ENCODE measurements at places on chromosomes 2 and 18.
A peak's percentile ranks its signal among the peaks of the same experiment; 100 is the strongest.

DNA sequence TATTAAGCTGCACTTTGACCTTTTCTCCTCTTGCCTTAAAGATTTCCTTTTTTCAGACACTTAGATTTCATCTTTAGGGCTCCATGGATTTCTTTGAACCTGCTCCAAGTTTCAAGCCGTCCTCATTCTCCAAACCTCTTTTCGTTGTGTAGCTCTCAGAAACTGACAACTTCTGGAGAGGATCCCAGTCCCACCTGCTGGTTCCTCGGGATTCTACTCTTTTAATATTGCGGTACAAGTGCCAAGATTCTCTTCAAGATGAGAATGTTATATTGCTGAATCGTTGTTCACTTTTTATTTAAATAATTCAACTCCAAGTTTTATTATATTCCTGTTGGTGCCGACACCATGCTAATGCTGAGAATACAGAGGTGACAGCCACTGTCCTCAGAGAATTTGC lies 141.1 kb downstream of the CDH20 start:
- DNase-seq = no peak

DNA sequence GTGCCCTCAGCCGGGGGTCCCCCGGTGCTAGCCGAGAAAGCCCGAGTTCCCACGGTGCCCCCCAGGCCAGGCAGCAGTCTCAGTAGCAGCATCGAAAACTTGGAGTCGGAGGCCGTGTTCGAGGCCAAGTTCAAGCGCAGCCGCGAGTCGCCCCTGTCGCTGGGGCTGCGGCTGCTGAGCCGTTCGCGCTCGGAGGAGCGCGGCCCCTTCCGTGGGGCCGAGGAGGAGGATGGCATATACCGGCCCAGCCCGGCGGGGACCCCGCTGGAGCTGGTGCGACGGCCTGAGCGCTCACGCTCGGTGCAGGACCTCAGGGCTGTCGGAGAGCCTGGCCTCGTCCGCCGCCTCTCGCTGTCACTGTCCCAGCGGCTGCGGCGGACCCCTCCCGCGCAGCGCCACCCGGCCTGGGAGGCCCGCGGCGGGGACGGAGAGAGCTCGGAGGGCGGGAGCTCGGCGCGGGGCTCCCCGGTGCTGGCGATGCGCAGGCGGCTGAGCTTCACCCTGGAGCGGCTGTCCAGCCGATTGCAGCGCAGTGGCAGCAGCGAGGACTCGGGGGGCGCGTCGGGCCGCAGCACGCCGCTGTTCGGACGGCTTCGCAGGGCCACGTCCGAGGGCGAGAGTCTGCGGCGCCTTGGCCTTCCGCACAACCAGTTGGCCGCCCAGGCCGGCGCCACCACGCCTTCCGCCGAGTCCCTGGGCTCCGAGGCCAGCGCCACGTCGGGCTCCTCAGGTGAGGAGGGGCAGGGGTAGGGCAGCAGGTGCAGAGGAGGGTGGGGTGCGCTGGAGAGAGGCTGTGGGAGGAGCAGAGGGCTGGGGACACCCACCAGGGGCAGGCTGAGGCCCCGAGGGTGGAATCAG lies 14.1 kb upstream of the GMPPA start:
- no peak for DNase-seq

DNA sequence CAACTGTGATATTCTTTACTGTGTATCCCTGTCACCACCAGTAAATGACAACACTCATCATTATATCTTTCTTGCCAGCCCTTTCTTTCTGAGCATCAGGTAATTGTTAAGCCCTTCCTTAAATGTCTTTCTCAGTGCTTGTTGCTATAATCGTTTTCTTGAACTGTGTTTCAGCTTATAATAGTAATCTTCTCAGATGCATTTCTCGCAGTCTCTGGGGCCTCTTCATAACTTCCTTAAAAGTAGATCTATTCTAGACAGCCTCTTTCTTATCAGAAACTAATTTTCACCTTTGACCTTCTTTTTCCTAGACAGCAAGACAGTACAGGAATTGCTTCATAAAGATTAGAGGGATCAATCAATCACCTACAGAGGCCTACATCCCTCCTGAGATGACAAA lies 648.1 kb downstream of the CPS1 start:
- DNase-seq = no peak

- peak; percentile 36 for DNase-seq
Measured at GRCh38 chr2:70553334-70553583, 367 bp downstream of the TGFA start.

DNA sequence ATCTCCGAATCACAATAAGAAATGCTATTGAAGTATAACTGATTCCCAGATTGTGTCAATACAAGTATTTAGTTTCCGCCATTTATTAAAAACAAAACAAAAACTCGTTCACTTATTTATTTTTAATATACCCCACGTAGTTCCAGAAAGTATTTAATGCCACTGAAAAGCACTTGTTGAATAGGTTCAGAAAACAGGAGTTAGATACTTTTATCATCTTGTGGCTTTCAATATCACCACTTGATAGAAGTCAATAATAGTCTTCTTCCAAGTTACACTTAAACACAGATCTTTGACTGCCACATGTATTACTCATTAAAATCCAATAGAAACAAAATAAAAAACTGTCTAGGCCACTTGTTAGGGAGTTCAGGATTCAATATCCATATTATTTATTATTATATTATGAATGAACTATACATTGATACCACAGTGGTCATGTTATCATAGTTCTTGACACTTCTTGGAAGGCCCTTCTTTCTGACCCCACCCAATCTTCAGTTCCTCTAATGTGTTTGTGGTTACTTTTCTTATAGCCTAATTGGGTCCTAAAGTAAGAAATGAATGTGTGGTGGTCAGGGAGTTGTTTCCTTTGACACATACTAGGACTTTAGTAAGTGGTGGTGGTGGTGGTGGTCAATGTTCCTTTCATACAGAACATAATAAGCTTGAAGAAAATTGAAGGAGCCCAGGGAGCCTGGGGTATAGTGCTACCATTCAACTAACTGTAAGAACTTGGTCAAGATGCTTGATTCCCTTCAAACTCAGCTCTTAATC lies 221.3 kb upstream of the ITGA4 start:
- DNase-seq = no peak

- DNase-seq = peak; percentile 67
Measured at GRCh38 chr18:51621113-51621863, 423.8 kb upstream of the MEX3C start.

DNA sequence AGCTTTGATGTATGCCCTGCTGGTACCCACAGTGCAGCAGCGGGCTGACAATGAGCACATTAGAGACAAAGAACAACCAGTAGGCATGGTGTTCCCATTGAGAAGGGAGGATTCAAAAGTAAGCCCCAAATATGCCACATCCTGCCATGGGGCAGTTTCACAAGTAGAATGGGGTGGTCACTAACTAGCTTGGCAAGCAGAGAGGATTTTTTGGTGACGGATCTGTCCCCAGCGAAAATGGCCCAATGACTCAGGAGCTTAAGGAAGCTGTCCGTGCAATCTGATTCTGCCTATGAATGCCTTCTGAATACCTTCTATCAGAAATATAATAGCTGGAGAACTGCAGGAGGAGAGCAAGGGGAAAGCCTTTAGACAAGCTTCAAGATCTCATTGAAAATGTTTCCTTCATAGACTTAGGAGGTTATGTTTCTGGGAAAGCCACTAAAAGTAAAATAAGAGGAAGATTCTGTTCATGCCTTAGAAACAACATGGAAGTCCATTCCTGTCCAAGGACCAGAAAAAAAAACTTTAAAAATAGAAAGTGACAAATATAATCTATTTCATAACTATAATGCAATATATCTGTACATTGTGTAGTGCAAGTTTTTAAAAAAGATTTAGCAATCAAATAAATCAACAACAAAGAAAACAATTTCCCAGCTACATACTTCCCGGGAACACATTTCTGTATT lies 117.5 kb upstream of the SLC14A2 start:
- no peak for DNase-seq

- DNase-seq = no peak
Measured at GRCh38 chr2:60541056-60541651, 12.3 kb downstream of the BCL11A start.

DNA sequence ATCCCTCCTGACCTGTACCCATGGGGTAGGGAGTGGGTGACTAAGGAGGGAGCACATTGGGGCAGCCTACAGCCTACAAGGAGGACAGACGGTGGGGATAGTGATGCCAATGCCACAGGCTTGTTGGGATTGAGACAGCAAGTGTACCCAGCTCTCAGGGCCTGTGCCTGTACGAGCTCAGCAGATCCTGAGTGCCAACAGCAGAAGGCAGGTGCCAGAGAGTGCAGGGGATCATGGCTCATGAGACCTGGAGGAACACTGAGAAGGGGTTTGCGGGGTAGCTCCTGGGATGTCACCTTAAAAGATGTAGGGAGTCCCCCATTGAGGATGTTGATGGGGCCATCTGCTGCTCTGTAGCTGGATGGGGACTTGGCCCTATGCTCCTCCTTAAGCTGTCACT lies 10.3 kb upstream of the SNED1 start:
- no peak for DNase-seq

- no peak for DNase-seq
Measured at GRCh38 chr2:6233993-6234392, 541.8 kb downstream of the SOX11 start.

DNA sequence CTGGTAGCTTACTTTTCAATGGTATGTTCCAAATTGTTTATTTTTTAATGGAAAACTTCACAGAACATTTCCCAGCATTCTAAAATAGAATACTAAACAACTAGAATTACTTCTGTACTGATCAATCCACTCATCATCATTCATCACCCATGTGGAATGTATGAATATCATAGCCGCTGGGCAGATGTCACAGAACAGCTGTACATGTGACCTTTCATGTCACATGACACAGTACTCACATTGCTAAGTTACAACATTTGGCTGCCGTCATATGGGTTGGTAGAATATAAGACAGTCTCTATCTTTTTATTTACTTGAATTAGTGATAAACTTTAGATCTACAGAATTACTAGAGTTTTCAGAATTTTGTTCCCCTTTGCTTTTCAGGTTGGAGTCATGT lies 387.6 kb downstream of the ZEB2 start:
- DNase-seq = no peak

DNA sequence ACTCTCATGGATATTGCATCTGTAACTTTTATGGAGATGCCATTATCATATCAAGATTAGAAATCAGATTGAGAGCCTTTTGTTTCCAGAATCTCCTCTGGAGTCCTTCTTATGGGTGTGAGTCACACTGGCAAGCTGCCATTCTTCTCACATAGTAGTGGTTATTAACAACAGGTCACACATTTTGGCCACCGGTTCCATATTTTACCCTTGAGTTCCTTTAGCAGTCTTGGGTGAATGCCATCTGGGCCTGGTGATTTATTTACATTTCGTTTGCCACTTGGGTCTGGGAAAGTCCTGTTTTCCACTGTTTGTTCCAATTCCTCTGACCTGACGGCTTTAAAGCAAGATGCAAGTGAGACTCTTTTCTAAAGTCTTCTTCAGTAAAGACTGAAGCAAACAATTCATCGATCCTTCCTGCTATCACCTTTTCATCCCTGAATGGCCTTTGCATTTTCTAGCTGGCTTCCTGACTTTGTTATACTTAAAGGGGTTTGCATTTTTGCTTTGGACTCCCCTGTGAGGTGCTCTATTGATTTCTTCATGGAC lies 80.5 kb upstream of the CAVIN2 start:
- no peak for DNase-seq

- no peak for DNase-seq
Measured at GRCh38 chr2:150689590-150689989, 202.1 kb upstream of the RND3 start.

- DNase-seq = no peak
Measured at GRCh38 chr2:142582317-142582716, 295.1 kb upstream of the KYNU start.

- no peak for DNase-seq
Measured at GRCh38 chr2:109295070-109295780, 166.2 kb downstream of the SH3RF3 start.

GRCh38 chr2:235977445-235977844 lies 190.7 kb downstream of the GBX2 start:
- no peak for DNase-seq

- DNase-seq = no peak
Measured at GRCh38 chr2:236663287-236664101, 93.9 kb downstream of the ACKR3 start.

- no peak for DNase-seq
Measured at GRCh38 chr2:70380621-70381020, 78.8 kb upstream of the FAM136A start.

- no peak for DNase-seq
Measured at GRCh38 chr2:174952607-174953006, 52.6 kb downstream of the CHN1 start.

DNA sequence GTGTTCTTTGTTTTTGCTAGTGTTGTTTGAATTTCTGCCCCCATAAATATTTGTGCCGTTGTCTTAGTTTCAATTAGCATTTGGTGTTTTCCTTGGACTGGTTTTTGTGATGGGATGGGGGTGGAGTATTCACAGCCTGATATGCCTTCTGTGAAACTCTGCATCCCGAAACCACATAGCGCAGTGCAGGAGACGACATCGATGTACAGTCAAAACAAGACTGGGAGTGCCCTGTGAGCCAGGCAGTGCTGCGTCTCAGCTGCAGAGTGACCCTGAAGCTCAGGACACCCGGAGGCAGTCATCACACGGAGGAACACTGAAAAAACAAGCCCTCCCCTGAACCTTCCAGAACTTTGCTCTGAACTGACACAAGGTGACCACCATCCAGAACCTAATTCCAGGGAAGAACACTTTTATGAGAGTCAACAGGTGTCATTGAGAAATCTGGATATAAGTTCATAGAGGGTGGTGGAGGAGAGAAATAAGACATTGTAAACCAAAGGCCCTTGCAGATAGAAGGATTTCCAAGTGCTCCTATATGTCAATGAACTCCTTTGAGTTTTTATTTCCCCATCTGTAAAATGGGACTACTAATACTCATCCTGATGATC lies 61.2 kb upstream of the CABLES1 start:
- DNase-seq = no peak

GRCh38 chr2:112055730-112056625 lies 909 bp downstream of the TMEM87B start:
- DNase-seq = no peak

DNA sequence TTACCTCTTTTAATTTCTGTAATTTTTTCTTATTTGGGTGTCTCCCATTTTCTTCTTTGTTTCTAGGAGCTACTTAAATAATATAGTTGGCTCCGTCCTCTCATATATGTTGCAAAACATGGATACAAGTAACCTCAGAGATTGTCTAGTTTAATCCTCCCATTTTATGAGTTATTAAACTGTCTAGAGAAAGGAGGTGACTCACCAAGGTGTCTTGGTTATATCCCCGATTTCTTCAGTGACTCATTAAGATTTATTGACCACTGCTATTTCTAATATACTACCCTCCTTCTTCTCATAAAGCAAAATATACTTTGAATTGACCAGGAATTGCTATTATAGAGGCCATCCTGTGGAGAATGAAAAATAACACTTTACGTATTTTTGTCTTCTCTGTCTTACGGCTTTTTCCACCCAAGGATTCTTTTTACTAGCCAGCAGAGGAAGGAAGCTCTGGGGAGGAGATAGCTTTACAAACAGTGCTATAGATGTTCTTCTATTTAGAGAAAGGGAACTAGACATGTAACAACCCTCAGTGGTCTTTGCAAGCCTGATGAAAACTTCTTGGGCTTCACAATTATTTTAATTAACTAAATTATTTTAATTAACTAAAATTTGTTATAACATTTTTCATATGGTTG lies 300.4 kb upstream of the TNP1 start:
- DNase-seq = no peak
